Dorsolateral prefrontal cortex (tissue), 122 donors: ENCODE measurements at places on chromosomes 12 and 14. TPM values are rescaled to one million over a fixed set of nuclear protein-coding genes. Genes with fewer than 3 reads are reported as not detected.

TNS2 gene
- total RNA-seq, result 102 TPM

SCFD1 gene
- total RNA-seq, result 52.2 TPM

- peak; percentile 81 for DNase-seq
Observed at GRCh38 chr14:85531587-85532373, 1.8 kb downstream of the FLRT2 start.

- DNase-seq, result no peak
Observed at GRCh38 chr12:97854477-97854876, 391.9 kb downstream of the RMST start.

RNFT2 gene
- total RNA-seq, result 67.5 TPM

- no peak for DNase-seq
Observed at GRCh38 chr12:130827432-130827831, 11.6 kb downstream of the STX2 start.
